ENCODE measurements at places on chromosomes 3 and 15. TPM values are rescaled to one million over a fixed set of nuclear protein-coding genes. Genes with fewer than 3 reads are reported as not detected.

DNA sequence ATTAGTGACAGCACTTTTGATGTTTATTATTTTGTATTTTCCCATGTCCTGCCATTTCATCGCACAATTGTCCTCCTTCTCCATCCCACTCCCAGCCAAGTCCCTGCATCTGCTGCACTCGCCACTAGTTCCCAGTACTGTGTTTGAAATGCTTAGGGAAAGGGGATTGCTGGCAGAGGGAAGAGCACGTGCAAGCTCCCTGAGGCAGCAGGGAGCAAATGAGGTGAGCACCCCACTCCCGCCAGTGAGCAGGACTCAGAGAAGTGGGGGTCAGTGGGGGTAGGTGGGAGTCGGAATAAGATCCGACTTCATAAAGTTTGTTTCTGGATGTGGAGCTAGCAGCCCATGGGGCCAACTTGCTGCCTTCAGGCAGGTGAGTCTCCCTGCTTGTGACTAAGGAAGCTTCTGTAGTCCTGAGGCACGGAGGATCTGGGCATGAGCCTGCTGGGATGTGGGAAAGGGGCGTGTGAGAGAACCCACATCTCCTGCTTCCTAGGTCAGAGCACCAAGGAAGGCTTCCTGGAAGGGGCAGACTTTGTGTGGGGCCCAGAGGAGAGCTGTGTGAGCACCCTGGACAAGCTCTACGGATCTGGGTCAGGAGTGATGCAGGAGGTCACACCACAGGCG is 99.7 kb upstream of the TLE3 start:
- no peak for DNase-seq

GRCh38 chr3:64327100-64327804 is 102.0 kb upstream of the PRICKLE2 start:
- DNase-seq, result no peak

DNA sequence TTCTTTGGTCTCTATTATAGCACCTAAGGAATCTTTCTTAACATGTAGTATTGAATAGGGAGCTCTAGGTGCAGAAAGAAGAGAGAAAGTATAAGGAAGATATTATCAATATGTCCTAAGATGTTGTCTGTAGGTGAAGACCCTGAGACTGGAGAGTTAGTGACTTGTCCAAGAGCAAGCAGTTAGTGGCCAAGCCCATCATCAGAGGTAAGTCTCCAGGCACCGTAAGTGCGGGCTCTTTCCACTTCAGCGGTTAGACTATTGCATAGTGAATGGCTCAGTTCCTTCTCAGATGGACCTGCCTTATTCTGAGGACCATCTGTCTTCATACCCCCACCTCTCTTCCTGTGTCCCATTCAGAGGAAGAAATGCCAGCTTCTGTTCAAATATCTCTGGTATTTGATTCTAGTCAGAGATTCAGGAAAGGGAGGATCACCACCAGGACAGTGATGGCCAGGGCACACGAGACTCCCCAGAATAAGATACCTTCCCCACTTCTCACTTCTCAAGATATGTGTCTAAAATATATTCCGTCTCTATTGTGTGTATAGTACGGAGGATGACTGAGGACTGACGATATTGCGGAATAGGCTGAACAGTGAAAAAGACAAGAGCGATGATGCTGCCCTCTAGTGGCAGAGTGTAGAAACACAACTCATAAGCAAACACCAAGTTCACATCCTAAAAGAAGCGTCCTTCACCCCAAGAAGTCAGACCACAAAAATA is 19.1 kb upstream of the ADGRG7 start:
- peak; percentile 78 for DNase-seq

GRCh38 chr3:5054098-5054497 is 68.0 kb upstream of the ARL8B start:
- no peak for DNase-seq

- no peak for DNase-seq
Observed at GRCh38 chr15:33149919-33150318, 44.6 kb downstream of the FMN1 start.

- DNase-seq, result peak; percentile 35
Observed at GRCh38 chr15:100898661-100899462, 19.2 kb downstream of the ALDH1A3 start.

DNA sequence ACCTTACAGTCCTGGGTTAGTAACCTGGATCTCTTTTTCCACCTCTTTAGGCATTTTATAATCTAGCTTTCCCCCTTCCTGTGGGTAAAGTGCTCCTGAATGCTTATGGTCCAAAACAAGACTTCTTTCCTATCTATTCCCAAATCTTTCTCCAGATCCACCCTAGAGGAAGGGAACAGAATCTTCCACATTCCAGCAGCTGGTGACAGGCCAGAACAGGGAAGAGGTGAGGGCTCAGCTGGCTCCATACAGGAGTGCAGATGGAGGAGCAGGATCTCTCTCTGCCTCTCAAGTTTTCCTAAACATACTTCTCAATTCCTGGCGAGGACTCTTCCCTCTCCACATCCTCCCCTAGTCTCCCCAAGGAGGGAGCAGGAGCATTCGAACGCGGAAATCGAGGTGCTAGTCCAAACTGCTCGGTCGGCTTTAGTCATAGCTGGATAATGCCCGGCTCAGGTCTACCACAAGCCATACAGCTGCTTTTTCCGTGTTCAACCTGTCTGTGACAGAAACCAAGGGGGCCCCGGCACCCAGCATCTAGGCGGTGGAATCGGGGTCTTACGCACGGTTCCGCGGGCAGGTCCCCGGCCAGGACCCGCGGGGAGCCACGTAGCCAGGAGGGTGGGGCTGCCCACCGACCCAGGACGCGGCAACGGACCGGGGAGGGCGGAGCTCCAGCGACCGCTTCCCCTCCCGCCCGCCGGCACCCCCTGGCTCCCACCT is 4.0 kb downstream of the RASSF1 start:
- DNase-seq, result no peak

DNA sequence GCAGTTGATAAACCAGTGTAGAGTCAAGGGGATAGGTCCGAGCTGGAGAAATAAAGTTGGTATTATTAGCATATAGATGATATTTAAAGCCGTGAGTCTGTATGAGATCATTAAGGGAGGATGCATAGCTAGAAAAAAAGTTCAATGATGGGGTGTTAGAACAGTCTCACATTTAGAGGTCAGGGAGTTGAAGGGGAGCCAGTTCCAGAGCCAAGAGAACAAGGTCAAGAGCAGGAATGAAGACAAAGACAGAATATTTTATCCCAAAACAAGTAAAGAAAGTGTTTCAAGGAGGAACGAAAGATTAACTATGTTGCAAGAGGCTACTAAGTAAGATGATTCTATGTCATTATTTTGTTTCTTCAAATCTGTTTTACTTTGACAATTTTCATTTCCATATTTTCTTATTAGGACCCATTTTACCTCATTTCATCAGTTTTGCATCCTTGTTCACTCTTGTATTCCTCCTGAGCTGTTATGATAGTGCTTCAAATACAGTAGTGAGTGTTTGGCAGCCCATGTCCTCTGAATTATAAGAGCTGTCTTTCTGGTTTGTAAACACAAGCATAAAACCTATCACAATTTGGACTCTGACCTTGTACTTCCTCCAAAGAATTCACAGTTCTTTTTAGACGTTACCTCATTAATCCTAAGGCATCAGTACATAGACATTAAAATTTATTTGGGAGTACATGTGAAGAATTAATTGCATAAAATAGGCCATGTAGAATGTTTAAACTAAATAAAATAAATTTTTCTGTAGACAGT is 695.7 kb upstream of the NECTIN3 start:
- DNase-seq, result no peak

DNA sequence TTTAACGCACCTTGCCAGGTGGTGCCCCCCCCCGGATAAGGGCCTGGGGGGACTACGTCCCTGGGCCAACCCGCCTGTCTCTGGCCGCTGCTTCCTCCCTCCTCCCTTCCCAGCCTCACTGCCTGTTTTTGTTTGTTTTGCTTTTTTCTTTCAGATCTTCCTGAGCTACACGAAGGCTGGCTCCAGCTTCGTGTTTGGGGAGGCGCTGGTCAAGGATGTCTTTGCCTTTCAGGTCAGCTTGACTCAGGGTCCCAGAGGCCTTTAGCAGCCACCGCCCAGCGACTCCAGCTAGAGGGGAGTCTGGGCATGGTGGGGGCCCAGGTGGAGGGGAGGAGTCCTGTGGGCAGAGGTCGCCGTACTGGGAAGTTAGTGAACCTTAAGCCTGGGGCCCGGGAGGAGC is 24.1 kb downstream of the SLC28A1 start:
- no peak for DNase-seq

DNA sequence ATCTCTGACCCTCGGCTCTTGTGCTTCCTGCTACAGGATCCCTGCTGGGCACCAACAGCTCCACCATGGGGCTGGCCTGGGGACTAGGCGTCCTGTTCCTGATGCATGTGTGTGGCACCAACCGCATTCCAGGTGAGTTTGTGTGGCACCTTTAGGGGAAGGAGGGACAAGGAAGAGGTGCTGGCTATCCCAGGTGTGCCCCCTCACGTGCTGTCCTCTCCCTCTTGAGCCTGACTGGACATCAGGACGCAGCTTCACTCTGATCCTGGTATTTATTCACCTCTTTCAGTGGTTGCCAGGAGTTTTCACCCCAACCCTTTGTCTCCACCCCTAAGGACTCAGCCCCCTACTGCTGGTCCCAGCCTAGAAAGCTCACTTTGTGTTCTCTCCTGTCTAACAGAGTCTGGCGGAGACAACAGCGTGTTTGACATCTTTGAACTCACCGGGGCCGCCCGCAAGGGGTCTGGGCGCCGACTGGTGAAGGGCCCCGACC is 960 bp downstream of the THBS1 start:
- DNase-seq, result peak; percentile 79

- no peak for DNase-seq
Observed at GRCh38 chr3:9117220-9117619, 132.2 kb downstream of the SRGAP3 start.

LMOD3 gene
- 71.3 TPM for total RNA-seq

CGGBP1 gene
- 77.0 TPM for total RNA-seq

PRICKLE2 gene
- total RNA-seq, result 14.6 TPM

FBXO40 gene
- 0.83 TPM for total RNA-seq

PLOD2 gene
- 71.0 TPM for total RNA-seq

CYP11A1 gene
- not detected for total RNA-seq
